ENCODE measurements at places on chromosomes 3 and 15. TPM values are rescaled to one million over a fixed set of nuclear protein-coding genes. Genes with fewer than 3 reads are reported as not detected.

DNA sequence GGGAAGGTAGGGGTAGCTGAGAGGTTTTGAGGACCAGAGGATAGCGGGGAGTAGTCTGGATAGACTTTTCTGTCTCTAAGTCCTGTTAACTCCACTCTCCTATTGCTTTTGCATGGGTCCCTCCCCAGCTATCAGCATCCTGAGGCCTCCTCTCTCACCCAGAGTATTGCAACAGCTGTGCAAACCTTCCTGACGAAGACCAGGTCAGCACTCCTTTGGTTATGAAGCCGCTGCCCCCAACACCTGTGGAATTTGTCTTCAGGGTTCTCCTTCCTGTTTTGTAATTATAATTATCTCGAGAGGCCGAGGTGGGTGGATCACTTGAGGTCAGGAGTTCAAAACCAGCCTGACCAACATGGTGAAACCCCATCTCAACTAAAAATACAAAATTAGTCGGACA is 24.8 kb downstream of the TYRO3 start:
- no peak for DNase-seq

DNA sequence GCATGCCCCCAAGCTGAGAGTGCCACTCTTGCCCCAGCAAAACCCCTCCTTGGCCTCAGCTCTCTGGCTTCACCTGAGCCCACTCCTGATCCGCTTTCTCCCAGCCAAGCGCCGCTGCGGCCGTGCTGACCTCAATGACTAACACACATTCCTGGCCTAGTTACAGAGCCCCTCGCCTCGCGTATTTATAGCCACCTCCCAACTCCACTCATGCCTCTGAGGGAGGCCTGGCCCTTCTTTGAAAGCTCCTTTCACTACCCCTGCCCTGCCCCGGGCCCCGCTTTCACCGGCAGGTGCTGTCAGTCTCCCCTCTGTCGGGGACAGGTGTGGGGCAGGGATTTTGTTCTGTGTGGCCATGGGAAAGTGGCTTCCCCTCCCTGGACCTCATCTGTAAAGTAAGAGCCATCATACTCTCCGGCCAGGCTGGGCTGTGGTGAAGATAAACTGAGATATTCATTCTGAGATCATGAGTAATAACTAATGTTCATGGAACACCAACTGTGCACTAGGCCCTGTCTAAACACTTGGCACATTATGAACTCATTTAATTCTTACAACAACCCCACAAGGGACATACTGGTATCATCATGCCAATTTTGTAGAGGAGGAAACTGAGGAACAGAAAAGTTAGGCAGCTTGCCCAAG is 13.2 kb upstream of the ATP2B2 start:
- DNase-seq, result no peak

- DNase-seq, result no peak
Observed at GRCh38 chr15:29066310-29066709, 180.5 kb downstream of the APBA2 start.

DNA sequence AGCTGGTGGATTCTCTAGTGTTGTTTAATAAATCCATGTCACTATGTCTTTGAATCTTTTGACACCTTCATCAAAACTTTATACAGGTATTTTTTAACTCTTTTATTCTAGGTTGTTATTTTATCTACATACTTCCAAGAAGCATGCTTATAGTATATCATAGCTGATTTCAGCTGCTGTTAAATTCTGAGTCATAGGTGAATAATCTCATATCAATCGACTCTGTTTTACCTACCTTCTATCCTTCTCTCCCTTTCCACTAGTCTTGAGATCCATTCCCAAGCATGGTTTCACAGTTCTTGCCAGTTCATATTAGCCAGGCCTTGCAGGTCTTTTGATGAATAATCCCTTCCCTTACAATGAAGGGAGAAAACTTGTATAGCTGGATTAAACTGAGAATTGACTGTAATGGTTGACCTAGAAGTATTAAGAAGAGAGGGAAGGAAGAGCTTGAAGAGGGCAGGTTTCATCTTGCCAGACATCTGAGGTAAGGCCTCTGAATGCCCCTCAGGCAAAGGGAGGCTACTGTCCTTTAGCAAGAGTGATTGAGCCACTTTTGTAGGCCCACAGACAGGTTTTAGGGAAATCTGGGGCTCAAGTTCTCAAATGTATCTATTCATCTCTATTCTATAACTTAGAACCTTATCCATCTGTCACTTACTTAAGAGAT is 146.4 kb downstream of the EPHA6 start:
- DNase-seq, result no peak

DNA sequence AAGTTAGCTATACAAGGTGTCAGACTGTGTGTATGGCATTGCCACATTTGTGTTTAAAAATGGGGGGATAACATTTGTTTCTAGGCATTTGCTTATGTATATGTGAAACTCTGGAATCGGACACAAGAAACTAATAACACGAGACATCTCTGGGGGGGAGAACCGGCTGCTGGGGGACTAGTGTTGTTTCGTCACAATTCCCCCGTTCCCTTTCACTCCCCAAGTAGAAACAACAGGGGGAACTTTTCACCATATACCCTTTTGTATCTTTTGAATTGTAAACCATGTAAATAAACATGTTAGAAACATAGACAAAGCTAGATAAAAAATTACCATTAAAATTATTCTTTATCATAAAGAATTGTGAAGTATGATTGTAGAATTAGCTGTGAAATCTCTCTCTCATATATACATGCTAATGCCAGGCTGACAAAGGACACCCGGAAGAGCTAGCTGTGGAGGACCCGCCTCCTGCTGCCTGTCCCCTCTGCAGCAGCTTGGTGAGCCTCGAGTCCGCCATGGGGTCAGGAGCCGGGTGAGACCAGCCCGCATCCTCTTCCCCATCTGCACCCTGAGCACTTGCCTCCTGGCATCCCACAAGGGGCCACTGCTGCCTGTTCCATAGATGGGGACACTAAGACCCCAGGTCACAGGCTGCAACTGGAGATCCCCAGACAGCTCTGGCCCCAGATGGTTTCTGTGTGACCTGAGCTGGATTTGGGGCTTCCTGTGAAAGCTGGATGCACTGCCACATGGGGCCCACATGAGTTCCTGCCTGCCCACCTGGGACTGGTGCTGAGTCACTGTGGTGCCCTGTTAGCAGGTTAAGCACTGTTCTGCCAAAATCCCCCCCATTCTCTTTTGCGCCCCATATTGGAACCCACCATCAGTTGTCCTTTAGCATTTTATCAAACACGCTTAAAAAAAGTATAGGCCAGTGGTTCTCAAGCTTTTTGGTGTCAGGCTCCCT is 91.6 kb downstream of the IQSEC1 start:
- no peak for DNase-seq

DNA sequence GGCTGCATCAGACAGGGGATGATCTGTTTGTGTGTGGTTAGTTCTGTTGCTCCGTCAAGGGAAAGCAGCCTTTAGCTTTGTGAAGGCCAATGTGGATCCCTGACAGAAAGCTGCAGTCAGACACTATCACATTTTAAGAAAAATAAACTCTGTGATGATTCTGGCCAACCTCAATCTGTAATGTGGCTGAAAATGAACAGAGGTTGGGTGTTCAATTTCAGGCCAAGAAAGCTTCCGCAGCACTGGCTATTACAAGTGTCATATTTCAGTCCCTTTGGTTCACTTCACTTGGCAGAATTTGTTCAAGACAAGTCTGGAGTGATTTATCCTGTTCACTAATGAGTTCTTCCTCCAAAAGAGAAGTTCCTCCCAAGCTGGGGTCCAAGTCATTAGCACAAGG is 571.8 kb upstream of the IL12A start:
- DNase-seq, result no peak

GRCh38 chr3:153756816-153757215 is 364.4 kb upstream of the ARHGEF26 start:
- no peak for DNase-seq

GRCh38 chr3:181484026-181484425 is 227.7 kb upstream of the SOX2 start:
- DNase-seq, result no peak

DNA sequence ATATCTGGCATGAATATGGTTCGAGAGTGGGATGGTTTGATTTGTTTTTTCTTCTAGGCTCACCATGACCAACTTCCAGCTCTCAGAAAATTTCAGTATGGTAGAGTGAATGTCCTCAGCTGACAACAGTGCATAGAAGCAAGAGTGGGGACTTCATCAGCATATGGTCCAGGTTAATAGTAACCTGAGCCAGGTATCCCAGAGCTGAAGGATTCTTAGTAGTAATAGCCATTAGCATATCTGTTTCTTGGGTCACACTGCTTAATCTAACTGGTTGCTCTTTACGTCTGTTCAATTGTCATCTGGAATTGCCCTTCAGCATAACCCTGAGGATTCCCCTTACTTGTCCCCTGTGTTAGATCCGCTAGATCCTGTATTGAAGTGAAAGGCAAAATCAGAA is 151.8 kb downstream of the GMNC start:
- DNase-seq, result no peak

- no peak for DNase-seq
Observed at GRCh38 chr15:69661871-69662644, 209.4 kb downstream of the RPLP1 start.

DNA sequence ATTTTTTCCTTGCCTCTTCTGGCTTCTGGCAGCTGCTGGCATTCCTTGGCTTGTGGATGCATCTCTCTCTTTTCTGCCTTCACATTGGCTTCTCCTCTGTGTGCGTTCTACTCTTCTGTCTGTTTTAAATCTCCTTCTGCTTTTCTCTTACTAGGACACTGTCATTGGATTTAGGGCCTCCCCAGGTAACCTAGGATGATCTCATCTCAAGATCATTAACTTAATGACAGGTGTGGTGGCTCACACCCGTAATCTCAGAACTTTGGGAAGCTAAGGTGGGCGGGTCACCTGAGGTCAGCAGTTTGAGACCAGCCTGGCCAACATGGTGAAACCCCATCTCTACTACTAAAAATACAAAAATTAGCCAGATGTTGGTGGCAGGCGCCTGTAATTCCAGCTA is 40.9 kb upstream of the ULK4 start:
- DNase-seq, result no peak

DNA sequence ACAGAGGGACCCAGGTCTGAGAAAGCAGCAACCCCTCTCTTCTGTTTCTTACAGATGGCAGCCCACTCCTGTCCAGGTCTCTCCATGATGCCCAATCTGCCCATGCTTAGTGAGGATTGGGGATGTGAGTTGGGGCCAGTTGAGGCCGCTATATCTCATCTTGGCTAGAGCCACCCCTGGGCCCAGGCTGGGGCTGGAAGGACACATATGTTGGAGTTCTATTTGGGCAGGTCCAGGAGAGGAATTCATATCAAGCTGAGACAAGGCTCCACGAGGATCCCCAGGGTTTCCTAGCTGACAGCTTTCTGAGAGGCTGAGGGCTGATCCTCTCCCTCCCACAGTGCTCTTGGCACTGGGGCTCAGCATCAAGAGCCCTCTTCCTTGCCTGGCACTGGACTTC is 11.4 kb downstream of the TGM5 start:
- DNase-seq, result no peak

SLC38A3 gene
- total RNA-seq, result not detected

ITIH3 gene
- total RNA-seq, result not detected

All from HT-29 (cell line).